ENCODE measurements at places on chromosomes 4 and X. TPM values are rescaled to one million over a fixed set of nuclear protein-coding genes. Genes with fewer than 3 reads are reported as not detected.

EVC gene
- 12.5 TPM for total RNA-seq

XKRX gene
- 0.72 TPM for total RNA-seq

TXK gene
- 0.31 TPM for total RNA-seq

PPEF2 gene
- total RNA-seq = not detected

UNC5C gene
- not detected for total RNA-seq
